Stimulated activated CD4-positive, alpha-beta T cell treated with anti-CD3 and anti-CD28 coated beads, Interleukin-15, amount 100 ng/mL, for 1 hour (primary cell): ENCODE measurements at places on chromosomes 11 and 22.

- no peak for DNase-seq
These were observed 149.3 kb upstream of the DDI1 start for GRCh38 chr11:103887001-103887658.

- no peak for DNase-seq
These were observed 192.6 kb downstream of the HIPK3 start for GRCh38 chr11:33449798-33450197.

DNA sequence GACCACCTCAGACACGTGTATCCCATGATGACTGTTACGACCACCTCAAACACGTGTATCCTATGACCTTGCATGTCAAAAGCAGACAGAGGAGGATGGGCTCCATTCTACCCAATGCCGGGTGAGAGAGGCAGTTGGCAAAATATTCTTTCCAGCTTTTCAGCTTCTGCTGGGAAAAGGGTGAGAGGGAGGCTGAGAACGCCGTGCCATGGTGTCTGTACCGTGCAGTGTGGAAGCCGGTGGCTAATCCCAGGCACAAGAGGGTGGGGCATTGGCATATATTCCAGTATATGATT lies 1478.4 kb downstream of the TBC1D22A start:
- DNase-seq = no peak

GRCh38 chr11:111983187-111983986 lies 41.8 kb upstream of the DLAT start:
- DNase-seq = no peak

DNA sequence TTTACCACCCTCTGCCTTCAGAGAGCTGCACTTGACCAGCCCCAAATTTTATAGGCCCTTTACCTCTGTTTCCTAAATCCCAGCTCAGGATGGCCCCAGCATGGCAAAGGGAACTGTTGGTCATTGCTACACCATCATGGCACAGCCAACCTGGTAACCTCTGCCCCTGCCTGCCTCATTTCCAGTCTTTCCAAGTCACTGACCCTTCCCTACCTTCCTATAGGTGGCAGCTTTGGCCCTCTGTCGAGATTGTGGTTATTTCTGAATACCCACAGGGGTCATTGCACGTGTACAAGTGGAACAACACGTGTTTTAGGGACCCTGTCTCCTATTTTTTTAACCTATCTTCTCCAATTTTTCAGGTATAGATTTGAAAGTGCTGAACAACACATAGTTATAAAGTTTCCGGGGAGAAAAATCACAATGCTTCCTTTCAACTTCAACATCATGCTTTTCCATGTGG lies 2.8 kb downstream of the GALNT18 start:
- DNase-seq = no peak

- peak; percentile 21 for DNase-seq
These were observed 663.7 kb upstream of the B3GAT1 start for GRCh38 chr11:135075740-135076139.

GRCh38 chr22:23271597-23271908 lies 91.2 kb downstream of the BCR start:
- no peak for DNase-seq

- no peak for DNase-seq
These were observed 328.0 kb downstream of the MN1 start for GRCh38 chr22:27473533-27473932.

DNA sequence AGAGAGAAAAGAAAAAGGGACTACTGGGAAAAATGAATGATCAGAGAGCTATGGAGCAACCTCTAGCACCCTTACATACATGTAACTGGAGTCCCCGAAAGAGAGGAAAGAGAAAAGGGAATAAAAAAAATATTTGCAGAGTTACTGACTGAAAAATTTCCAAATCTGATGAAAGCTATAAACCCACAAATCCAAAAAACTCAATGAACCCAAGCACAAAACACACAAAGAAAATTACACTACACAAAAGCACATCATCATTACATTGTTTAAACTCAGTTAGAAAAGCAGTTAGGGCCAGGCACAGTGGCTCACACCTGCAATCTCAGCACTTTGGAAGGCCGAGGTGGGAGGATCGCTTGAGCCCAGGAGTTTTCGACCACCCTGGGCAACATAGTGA lies 6.7 kb downstream of the VPS37C start:
- DNase-seq = no peak

GRCh38 chr22:28095316-28096095 lies 176.4 kb upstream of the PITPNB start:
- DNase-seq = no peak

DNA sequence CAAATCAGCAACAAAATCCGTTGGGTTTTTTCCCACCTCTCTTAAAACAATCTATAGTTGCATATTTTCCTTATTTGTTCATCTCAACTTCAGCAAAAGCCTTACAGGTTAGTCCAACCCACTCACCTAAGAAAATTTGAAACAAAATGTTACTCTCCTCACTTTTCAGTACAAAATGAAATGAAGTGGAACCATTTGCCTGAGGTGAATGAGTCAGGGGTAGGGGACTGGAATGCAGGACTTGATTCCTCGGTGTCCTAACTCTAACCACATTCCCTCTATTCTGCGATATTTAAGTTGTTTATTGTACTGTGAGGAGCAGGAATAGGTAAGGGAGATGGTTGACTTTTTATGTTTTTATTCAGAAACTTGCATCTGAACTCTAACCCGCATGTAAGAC lies 16.4 kb downstream of the ATP5MG start:
- DNase-seq = no peak

DNA sequence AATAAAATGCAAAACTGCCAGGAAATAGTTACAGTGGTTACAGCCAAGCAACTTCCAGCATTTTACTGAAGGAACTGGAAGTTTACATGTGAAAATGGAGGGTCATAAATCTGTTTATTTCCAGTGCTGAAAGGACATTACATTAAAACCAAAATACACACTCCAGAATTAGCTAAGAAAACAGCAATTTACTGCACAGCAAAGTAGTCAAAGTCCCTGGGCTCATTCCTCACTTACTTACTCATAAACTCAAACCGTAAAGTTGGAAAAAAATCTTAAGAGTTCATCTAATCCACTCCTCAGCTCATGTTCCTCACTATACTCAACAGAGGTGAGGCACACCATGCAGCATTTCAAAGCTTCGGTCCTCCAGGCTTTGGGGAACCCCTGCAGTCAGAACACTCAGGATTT lies 17.4 kb downstream of the CTSC start:
- DNase-seq = no peak

GRCh38 chr11:121414141-121414913 lies 37.8 kb upstream of the SORL1 start:
- DNase-seq = no peak

GRCh38 chr11:2437516-2437915 lies 6.8 kb downstream of the TRPM5 start:
- DNase-seq = no peak

- no peak for DNase-seq
These were observed 20.1 kb downstream of the OOSP3 start for GRCh38 chr11:59898650-59899049.

DNA sequence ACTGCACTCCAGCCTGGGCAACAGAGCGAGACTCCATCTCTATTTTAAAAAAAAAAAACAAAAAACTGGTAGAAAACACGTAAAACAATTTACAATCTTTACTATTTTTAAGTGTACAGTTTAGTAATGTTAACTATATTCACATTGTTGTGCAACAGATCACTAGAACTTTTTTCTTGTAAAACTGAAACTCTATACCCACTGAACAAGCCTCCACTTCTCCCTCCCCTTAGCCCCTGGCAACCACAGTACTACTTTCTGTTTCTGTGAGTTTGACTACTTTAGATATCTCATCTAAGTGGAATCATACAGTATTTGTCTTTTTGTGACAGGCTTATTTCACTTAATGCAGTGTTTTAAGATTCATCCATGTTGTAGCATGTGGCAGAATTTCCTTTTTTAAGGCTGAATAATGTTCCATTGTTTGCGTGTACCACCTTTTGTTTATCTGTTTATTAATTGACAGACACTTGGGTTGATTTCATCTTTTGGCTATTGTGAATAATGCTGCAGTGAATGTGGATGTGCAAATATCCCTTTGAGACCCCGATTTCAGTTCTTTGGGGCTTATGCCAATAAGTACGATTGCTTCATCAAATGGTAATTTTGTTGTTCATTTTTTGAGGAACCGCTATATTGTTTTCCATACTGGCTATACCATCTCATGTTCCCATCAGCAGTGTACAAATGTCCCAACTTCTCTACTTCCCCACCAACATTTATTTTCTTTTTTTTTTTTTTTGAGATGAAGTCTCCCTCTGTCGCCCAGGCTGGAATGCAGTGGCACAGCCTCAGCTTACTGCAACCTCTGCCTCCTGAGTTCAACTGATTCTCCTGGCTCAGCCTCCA lies 11.0 kb downstream of the DDB2 start:
- no peak for DNase-seq

DNA sequence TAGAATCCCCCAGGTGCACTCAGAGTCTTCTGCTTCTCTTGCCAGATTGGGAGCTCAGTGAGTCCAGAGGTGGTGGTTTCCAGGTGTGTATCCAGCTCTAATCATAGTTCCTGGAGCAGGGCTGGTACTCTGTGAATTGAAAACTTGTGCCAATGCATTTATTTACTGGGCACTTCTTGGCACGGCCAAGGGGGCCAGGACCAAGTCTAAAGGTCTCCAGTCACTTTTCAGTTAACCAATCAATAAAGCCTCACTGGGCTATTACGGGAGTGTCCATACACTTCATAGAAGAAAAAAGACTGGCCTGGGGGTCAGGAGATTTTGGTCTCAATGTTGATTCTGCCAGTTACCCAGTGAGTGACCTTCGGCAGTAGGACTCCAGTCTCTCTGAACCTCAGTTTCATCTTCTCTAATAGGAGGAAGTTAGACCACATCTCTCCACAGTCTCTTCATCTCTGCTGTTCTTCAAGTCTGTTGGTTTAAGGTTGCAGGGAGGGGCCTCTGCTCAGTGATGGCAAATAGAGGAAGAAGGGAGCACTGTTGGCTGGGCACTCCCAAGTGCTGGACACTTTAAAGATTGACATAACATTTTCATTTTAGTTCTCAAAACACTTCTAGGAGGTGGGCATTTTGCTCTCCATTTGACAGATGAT lies 188.5 kb upstream of the E2F8 start:
- no peak for DNase-seq

- no peak for DNase-seq
These were observed 2.0 kb upstream of the TESMIN start for GRCh38 chr11:68753300-68753699.

DNA sequence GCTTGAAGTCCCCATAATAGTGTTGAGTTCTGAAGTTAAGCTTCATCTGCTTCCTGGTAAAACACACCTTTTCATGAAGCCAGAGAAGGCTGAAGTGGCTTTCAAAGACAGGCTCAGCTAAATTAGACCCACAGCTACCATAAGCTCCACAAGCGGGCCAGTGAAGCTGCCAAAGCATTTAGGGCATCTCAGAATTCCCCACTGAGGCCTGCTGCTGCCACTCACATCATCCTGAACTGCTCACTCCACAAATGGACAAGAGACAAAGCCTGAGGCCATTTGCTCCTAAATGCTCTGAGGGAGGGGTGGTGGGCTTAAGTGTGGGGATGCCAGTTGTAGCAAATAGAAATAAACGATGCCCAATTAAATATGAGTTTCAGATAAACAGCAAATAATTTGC lies 14.6 kb downstream of the CCDC83 start:
- DNase-seq = no peak

GRCh38 chr11:74992852-74993251 lies 4.1 kb downstream of the NEU3 start:
- DNase-seq = no peak

- no peak for DNase-seq
These were observed 9.9 kb downstream of the LSP1 start for GRCh38 chr11:1862588-1863351.

DNA sequence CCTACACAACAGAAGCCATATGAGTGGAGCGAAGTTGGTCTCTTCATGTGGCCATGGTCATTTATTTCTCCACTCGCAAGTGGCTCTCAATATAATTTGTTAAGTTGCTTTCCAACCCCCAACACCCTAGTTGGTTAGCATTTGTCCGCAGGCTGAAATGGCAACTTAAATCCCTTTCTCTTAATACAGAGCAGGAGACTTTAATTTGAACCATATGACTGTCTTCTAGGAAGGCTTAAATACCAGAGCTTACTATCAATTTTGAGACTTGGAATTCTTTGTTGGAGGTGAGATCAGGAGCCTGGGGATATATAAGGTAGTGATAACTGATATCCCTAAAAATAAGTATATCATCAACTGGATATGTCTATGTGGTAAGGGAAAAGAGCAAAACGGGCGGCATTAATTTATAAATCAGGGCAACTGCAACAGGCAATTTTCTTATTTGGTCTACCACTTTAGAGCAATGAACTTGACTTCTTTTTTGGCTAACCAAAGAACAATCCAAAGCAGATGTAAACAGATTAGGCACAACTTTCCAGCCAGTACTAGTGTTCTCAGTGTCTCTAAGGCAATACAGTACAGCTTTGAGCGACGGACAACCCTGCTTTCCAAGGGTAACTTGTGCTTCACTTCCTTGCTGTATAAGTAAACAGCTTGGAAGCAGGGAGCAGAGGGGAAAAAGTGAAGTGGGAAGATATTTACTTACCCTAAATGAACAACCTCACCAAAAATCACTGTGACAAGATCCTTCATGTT lies 74.7 kb upstream of the APOA1 start:
- no peak for DNase-seq

GRCh38 chr11:15057329-15057728 lies 16.1 kb upstream of the CALCB start:
- DNase-seq = no peak

GRCh38 chr11:43942662-43943371 lies 380 bp downstream of the C11orf96 start:
- DNase-seq = no peak
